ENCODE measurements at places on chromosomes 3 and 15. TPM values are rescaled to one million over a fixed set of nuclear protein-coding genes. Genes with fewer than 3 reads are reported as not detected.

GLDN gene
- 0.30 TPM for total RNA-seq

SCAANT1 gene
- total RNA-seq = not detected

ALG1L2 gene
- total RNA-seq = not detected

HESX1 gene
- 1.0 TPM for total RNA-seq
